ENCODE measurements at places on chromosomes 16 and 17. TPM values are rescaled to one million over a fixed set of nuclear protein-coding genes. Genes with fewer than 3 reads are reported as not detected.

Gene PERCC1
- 0.73 TPM for total RNA-seq

Gene ERAL1
- total RNA-seq = 38.9 TPM

Gene KRT27
- total RNA-seq = not detected

Gene CD300LB
- not detected for total RNA-seq

Gene ZNHIT3
- 46.4 TPM for total RNA-seq

Gene CRYM
- total RNA-seq = not detected

Gene DYNLRB2
- total RNA-seq = not detected

Gene SOX15
- total RNA-seq = 0.38 TPM

Gene ARL5C
- total RNA-seq = not detected

Gene MYH13
- not detected for total RNA-seq

Gene NATD1
- total RNA-seq = 7.5 TPM

Gene ASGR1
- 1.2 TPM for total RNA-seq

Data from activated naive CD4-positive, alpha-beta T cell treated with anti-CD3 and anti-CD28 coated beads, Interleukin-2, amount 10 ng/mL, durations not matched to agents 5 hours and 36 hours (primary cell).